ENCODE measurements at places on chromosomes 6 and 20.

DNA sequence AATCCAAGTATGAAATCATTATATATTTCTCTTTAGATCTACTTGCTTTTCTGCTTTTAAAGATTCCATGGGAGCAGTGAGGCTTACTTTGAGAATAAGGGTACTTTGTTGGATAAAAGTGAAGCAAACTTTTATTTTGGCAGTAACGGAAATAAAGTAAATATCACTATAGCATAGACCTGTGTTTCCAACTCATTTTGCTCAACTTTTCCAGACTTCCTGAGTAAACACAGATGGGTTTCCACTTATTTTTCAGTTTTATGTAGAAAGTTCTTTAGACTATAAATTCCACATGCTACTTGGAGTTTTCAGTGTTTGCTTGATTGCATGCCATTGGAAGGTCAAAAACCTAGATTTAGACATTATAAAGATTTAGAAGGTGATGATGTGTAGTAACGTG, 6.2 kb downstream of the STX16 start:
- DNase-seq, result no peak

- DNase-seq, result no peak
These were observed 230.4 kb upstream of the CST7 start for GRCh38 chr20:24718696-24719095.

DNA sequence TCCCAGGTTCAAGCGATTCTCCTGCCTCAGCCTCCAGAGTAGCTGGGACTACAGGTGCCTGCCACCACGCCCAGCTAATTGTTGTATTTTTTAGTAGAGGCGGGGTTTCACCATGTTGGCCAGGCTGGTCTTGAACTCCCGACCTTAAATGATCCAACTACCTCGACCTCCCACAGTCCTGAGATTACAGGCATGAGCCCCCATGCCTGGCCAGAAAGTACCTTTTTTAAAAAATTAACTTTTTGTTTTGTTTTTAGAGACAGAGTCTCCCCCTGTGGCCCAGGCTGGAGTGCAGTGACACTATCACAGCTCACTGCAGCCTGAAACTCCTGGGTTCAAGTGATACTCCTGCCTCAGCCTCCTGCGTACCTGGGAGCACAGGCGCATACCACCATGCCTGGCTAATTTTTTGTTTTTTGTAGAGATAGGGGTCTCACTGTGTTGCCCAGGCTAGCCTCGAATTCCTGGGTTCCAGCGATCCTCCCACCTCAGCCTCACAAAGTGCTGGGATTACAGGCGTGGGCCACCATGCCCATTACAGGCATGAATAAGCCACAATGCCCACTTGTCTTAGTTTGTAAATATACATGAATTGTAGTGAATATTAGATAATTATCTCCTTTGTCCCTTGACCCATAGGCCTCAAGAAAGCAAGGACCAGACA, 17.4 kb upstream of the EEF1A1 start:
- DNase-seq, result no peak

GRCh38 chr6:154353626-154354025, 3.0 kb downstream of the IPCEF1 start:
- no peak for DNase-seq

GRCh38 chr6:156283091-156283490, 494.1 kb upstream of the ARID1B start:
- DNase-seq, result no peak

DNA sequence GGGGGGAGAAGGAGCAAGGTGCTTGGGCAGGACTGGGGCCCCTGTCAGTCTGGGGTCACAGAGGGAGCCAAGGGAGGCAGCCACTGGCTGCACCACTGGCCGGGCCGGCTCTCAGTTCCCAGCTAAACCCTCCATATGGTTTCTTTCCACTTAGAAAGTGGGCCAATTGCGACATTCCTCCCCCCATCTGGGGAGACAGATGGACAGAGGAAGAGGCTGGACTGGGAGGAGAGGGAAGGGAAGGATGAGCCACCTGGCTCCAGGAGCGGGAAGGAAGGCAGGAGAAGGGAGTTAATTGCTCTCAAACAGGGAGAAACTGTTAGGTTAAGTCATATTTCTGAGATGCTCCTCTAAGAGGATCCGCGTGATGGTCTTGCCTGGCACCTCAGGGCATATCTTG, 82.2 kb downstream of the GRM4 start:
- DNase-seq, result no peak

- DNase-seq, result no peak
These were observed 79.7 kb downstream of the JARID2 start for GRCh38 chr6:15325540-15325955.

DNA sequence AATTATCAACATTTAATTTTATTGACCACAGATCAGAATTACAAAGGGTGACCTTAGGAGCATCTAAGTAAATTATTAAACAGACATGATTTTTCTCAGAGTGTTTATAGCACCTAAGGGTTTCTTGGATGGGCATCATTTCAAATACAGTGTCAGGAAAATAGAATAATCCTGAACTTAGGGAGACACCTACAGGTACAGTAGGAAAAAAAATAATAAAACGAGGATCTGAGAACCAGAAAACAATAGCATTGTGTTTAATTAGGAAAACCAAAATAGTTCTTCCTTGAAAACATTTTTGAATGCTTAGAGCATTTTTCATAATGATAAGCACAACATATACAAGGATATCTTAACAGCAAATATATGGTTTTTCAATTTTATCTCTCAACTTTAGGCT, 39.2 kb downstream of the MMUT start:
- no peak for DNase-seq

- no peak for DNase-seq
These were observed 1.1 kb downstream of the RNF144B start for GRCh38 chr6:18388271-18388670.

- DNase-seq, result no peak
These were observed 2.1 kb upstream of the RPS12 start for GRCh38 chr6:132812255-132812732.

DNA sequence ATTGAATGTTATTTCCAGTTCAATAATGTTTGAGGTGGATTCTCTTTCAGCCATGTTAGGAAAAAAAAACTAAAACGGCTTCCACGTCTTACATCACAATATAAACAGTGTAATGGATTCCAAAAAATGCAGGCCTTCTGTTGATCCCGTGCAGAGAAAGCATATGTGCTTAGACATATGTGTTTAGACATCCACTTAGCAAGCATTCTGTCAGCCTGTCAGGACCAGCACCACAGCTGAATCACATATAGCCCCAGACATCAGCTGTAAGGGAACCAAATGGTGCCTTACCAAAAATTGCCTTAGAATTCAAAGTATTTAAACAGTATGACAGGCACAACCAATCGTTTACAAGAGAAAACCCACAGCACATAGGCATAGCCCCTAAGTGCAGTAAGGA, 304.9 kb downstream of the EYA4 start:
- no peak for DNase-seq

GRCh38 chr6:120873125-120873865, 461.0 kb downstream of the TBC1D32 start:
- DNase-seq, result no peak

- no peak for DNase-seq
These were observed 147.3 kb downstream of the LAMA2 start for GRCh38 chr6:129030215-129030614.

DNA sequence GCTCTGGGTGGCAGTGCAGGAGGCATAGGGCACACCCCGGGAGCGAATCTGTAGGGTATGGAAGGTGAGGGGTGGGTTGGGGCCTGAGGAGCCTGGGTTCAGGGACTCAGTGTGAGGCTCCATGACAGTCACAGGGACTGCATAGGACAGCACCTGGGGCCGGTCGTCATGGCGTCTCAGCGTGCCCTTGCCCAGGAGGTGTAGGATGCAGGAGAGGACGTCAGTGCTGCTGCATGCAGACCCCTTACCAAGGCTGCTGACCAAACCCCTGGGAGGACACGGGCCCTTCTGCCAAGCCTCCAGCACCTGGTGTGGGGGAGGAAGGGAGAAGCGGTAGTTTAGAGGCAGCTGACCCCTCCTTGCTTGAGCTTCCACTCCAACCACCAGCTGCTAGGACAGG, 15.9 kb downstream of the CUL7 start:
- DNase-seq, result no peak

GRCh38 chr6:127299522-127300240, 33.0 kb downstream of the RNF146 start:
- DNase-seq, result no peak

GRCh38 chr6:109240370-109241084, 141.7 kb downstream of the CD164 start:
- no peak for DNase-seq

- DNase-seq, result no peak
These were observed 53.5 kb downstream of the RALGAPA2 start for GRCh38 chr20:20658871-20659431.

GRCh38 chr6:169825558-169826225, 74.3 kb downstream of the ERMARD start:
- DNase-seq, result no peak

- DNase-seq, result no peak
These were observed 120.0 kb downstream of the UTRN start for GRCh38 chr6:144405163-144405562.

DNA sequence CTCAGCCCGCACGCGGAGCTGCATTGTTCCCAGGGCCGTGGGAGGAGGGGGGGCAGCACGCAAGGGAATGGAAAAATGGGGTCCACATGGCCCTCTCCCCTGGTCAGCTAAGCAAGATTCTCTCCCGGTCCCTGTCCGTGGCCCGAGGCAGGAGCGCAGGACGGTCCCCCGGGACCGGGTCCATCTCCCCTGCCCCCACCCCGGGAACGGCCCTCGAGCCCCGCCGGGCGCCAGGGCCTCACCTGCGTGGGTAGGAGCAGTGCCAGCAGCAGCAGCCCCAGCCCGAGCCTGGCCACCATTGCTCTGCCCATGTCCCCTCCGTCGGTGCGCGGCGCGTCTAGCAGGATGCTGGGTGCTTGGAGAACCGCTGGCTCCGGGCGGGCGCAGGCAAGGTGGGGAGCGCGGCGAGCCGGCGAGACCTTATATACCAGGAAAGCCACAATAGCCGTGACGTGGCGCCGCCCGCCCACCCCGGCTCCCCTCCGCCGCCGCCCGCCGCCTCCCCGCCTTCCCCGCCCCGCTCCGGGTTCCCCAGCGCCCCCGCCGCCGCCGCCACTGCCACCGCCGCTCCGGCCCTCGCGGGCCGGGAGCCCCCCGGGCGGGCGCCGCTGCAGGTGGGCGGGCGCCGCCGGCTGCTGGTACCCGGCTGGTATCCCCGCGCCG, at the start of gene CD24:
Gene CD24 (minus strand): TSS at position 394 of the 663 bp plus-strand sequence. CDS start 83 bp downstream, at position 311.
- DNase-seq, result no peak

DNA sequence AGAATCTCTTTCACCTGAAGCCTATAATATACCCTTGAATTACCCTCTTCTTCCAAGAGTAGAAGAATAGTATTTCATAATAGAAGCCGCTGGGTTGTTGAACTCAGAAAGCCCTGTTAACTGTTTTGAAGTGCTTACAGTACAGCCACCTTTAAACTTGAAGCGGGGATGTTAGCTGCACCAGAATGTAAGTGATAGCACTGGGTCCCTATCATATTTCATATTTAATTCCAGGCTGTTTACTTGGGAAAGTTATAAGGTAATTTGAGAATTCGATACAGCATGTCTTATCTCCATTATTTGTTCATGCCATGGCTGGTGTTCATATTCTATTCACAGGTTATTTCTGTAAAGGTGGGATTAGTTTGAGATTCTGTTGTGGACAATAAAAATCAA, 63.5 kb upstream of the VSTM2L start:
- DNase-seq, result no peak

- DNase-seq, result no peak
These were observed 757.1 kb upstream of the SLC35B3 start for GRCh38 chr6:9192405-9192909.

DNA sequence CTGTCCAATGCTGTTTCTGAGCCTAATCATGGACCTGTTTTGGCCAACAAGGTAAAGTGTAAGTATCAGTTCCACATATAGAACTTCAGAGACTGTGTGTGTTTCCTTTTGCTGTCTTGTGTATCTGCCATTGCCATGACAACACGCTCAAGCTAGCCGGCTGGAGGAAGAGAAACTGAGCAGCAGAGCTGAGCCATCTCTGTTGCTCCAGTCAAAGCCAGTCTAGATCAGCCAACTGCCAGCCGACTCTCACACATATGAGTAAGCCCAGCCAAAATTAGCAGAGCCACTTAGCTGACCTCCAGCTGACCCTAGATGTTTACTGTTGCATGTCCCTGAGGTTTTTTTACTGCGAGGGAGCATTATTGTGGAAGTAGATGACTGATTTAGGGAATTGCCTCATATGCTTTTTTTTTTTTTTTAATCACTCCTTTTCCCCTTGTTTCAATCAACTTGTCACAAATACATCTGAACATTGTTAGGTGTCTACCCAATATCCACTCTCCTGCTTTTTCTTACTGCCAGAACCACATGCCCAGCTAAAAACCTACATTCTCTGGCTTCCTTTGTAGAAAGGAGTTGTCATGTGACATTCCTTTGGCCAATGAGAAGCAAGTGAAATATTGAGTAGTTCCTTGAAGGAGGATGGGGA, 304.3 kb upstream of the SUPT3H start:
- DNase-seq, result no peak

DNA sequence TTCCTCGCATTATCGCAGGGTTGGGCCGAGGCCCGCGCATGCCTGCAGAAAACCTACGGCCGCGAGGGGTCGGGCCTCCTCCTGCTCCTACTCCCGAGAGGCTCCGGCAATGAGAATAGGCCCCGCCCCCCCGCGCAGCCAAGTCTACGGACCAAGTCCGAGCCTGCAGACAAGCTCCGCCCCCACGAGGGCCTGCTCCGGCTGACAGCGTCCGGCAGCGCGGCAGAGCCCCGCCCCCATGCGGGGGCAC, 3.1 kb upstream of the GPSM3 start:
- DNase-seq, result peak; percentile 99

- DNase-seq, result no peak
These were observed 2.8 kb downstream of the HMGN3 start for GRCh38 chr6:79231666-79232065.

- DNase-seq, result no peak
These were observed 42.9 kb downstream of the C6orf132 start for GRCh38 chr6:42099340-42100028.

- no peak for DNase-seq
These were observed 16.1 kb upstream of the SAMHD1 start for GRCh38 chr20:36967636-36968035.

DNA sequence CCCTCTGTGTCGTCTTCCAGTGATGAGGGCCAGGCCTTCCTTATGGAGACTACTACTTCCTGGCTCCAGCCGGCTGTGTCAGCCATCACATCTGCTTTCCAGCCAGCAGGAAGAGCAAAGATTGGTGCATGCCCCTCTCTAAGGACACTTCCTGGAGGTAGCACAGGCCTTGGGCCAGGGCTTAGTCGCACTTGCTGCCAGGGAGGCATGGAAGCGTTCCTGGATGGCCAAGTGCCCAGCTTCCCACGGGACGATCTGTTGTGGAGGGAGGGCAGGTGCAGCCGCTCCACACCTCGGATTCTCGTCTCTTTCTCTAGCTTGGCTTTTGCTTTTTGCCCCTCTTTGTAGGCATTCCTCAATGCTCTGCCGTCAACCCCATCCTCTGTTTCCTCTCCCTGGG, 11.9 kb downstream of the ERMARD start:
- DNase-seq, result no peak

- DNase-seq, result no peak
These were observed 14.8 kb downstream of the CLIC5 start for GRCh38 chr6:46000905-46001304.

- DNase-seq, result no peak
These were observed 210.9 kb upstream of the HDDC2 start for GRCh38 chr6:125512621-125513020.

GRCh38 chr20:15673206-15673605, 900.0 kb downstream of the KIF16B start:
- no peak for DNase-seq
